ENCODE measurements at places on chromosomes 13 and 19.

- no peak for DNase-seq
Measured at GRCh38 chr13:113776231-113777125, 17.5 kb downstream of the TMEM255B start.

DNA sequence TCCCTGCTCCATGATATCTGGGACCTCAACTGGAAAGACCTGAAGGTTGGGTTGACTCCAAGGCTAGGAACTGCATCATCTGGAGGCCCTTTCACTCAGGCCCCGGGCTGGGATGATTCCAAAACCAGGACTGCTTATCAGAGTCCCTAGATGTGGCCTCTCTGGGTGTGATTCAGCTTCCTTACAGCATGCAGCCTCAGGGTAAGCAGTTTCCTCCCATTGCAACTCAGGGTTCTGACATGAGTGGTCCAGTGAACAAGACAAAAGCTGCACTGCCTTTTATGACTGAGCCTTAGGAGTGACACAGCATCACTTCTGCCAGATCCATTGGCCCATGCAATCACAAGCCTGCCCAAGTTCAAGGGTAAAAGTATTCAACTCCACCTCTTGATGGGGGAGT is 502.8 kb downstream of the COG6 start:
- no peak for DNase-seq

GRCh38 chr13:32881074-32881776 is 135.0 kb upstream of the KL start:
- no peak for DNase-seq

- DNase-seq, result no peak
Measured at GRCh38 chr13:26247011-26247410, 6.9 kb upstream of the CDK8 start.

DNA sequence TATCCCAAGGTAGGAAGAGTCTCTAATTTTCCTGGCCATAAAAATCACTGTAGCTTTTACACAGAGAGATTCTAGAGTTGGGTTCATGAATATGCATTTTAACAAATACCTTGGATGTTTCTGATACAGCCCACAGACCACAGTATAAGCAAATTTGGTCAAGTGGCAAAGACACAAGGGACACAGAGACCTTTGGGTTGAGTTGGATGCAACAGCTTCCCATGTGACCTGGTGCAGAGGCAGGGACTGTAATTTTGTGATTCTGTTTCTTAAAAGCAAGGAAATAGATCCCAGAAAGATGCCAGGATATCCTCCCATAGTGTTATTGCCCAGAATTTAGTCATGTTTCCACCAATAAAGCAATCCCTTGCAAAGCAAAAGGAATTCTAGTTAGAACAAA is 27.0 kb downstream of the FPR3 start:
- DNase-seq, result no peak
